ENCODE measurements at places on chromosomes 16 and 17. TPM values are rescaled to one million over a fixed set of nuclear protein-coding genes. Genes with fewer than 3 reads are reported as not detected.

CCR7 gene
- not detected for total RNA-seq

DNA sequence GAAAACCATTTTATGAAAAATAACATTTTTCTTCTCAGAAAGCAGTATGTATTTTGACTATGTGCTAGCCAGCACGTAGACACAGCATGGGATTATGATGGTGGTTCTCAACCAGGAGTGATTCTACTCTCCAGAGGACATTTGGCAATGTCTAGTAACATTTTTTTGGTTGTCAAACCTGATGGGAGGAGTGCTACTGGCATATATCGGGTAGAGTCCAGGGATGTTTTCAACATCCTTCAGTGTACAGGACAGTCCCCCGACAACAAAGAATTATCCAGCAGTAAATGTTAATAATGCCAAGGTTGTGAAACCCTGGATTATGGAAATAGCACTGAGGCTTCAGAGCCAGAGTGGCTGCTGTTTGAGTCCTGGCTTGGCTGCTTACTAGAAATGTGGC lies 27.7 kb downstream of the AP2B1 start:
- DNase-seq, result no peak

DNA sequence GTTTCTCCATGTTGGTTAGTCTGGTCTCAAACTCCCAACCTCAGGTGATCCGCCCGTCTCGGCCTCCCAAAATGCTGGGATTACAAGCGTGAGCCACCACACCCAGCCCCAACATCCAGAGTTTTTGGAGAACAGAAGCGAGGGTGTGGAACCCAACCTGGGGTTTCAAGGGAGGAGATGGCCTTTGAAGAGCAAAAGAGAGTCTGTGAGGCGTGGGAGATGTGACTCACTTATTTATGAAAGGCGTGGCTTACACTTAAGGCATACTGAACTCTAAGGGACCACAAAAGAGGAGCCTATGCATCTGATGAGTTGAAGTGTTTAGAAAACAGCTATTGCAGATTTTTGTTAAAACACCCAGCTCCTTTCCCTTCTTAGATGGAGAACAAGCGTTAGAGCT lies 18.9 kb downstream of the ARSG start:
- DNase-seq, result no peak

- no peak for DNase-seq
Measured at GRCh38 chr16:51134269-51134812, 16.7 kb downstream of the SALL1 start.

DNA sequence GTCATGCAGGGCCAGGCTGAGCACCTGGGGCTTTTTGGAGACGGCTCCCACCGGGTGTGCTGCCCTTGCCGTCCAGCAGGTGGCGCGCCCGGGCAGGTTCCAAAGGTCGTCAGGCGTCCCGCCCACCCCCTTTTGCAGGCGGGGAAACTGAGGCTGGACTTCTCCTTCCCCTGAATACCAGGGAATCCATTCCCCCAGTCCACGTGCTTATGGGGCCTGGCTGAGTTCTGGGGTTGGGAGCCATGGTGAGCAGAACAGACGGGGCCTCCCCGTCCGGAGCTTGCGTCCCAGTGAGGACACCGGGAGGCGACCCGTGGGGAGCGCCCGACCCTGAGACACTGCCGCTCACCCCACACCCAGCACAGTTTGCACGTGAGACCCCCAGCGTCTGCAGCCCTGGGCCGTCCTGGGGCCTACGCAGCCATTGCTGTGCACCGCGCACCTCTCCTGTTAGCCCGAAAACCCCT lies 51.8 kb upstream of the JPH3 start:
- no peak for DNase-seq

- DNase-seq, result peak; percentile 52
Measured at GRCh38 chr17:45640141-45640850, 143.8 kb upstream of the CRHR1 start.

- no peak for DNase-seq
Measured at GRCh38 chr17:15658296-15658695, 25.8 kb downstream of the TRIM16 start.
